ENCODE measurements at places on chromosomes 13 and 19.
A peak's percentile ranks its signal among the peaks of the same experiment; 100 is the strongest.

- peak; percentile 52 for DNase-seq
These were observed 920 bp upstream of the TIMM13 start for GRCh38 chr19:2428321-2428690.

GRCh38 chr13:20964904-20965303, 62.4 kb upstream of the XPO4 start:
- DNase-seq: no peak

DNA sequence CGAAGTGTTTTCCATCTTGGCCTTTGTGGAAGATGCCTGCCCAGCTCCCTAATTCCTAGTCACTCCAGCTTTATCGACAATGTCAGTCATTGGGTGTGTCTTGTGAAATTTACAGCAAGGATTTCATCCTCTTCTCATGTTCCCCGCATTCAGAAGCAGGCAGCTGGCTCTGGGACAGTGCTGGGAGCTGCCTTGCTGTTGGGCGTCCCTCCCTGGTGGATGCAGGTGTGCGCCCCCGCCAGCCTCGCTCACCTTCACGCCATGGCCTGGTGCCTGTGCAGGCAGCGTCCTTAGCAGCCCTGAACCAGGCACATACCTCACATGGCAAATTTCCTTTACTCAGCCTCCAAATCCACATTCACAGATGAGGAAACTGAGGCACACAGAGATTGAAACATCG, 39.7 kb upstream of the TFDP1 start:
- no peak for DNase-seq

DNA sequence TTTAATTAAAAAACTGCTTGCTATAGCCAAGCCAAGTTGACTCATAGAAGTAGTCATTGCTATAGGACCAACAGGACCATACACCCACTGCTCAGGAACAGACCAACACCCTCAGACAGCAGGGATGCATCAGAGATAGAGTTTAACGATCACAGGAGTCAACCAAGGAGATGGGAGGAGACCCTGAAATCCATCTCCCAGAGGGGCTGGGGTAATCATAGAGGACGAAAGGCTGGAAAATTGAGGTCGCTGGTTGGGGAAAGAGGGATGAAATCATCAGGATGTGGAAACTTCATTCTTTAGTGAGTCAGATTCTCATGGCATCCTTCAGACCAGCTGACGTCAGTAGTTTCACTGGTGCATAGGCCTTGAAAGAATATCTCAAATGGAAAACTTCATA, 160.4 kb upstream of the GPC6 start:
- DNase-seq: no peak

DNA sequence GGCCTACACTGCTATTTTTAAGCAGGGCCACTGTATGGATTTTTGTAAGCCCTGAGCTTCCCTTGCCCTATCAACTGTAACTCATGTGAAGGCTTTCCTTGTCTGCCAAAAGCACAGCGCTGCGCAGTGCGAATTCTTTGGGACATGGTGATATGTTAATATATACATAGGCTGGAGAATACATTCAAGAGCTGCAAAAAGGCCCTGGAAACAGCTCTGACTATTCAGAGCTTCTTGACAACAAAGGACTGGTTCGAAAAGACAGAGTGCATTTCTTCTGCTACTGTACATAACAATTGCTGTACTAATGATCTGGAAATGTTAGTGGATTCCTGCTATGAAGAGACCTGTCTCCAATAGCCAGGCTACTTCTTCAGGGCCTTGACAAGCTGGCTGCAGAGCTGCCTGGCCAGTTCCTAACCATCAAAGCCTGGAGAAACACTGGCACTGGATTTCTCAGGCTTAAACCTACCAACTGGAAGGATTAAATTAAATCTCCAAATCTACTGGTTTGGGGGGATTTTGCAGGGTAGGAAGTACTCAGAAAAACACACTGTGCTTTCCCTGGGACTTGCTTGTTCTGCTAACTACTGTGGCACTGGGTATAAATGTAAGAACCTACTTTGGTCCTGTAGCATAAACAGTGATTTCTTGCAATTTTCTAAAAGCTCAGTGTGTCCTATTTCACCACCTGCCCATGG, 246.9 kb downstream of the DNAJC15 start:
- no peak for DNase-seq

- no peak for DNase-seq
These were observed 18.8 kb downstream of the FLT1 start for GRCh38 chr13:28475916-28476725.

Measured in activated CD8-positive, alpha-beta memory T cell treated with anti-CD3 and anti-CD28 coated beads, Interleukin-2, amount 50 U/mL, for 48 hours (primary cell).